ENCODE measurements at places on chromosomes 2 and 18. TPM values are rescaled to one million over a fixed set of nuclear protein-coding genes. Genes with fewer than 3 reads are reported as not detected.
A peak's percentile ranks its signal among the peaks of the same experiment; 100 is the strongest.

DNA sequence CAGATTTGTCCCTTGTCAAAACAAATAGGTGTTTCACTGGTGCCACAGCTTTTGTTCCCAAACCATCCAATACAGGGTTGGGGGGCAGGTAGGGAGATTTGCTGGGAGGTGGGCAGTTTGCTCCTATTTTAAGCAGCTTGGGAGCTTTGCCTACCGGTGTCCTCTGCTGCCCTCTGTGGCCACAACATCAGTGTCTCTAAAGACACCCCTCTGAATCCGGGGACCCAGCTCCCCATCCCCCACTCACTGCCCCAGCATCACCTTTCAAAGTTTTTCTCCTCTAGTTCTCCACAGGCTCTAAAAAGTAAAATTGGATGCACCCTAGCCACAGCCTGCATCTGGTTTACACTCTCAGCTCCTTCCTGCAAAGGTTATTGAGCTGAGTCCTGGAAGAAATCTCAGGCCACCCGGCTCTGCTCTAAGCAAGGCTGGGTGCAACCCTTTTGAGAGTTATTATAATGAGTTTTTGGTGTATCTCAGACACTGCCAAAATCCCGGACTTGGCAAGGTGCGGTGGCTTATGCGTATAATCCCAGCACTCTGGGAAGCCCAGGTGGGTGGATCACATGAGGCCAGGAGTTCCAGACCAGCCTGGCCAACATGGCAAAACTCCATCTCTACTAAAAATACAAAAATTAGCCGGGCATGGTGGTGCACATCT, 2.9 kb upstream of the EPAS1 start:
- DNase-seq, result no peak

GRCh38 chr2:61272421-61273070, 110.6 kb downstream of the C2orf74 start:
- peak; percentile 45 for DNase-seq

GRCh38 chr2:239300242-239300641, 100.6 kb downstream of the HDAC4 start:
- no peak for DNase-seq

- DNase-seq, result no peak
These were observed 1239.1 kb downstream of the LRP1B start for GRCh38 chr2:140891614-140892212.

DNA sequence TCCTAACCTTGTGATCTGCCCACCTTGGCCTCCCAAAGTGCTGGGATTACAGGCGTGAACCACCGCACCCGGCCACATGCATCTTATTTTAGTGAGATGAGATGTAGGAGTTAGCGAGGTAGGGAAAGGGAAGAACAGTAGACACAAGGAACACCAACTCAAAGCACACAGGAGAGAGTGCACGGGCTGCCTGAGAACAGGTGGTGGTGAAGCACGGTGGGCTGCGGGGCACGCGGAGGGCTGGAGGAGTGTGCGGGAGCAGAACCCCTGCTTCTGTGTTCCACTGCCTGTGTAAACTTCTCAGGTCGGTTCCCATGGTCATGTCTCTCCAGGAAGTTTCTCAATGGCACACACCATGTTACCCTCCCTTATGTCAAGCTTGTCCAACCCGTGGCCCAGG, 38.7 kb downstream of the PROC start:
- no peak for DNase-seq

OR6B2 gene
- total RNA-seq, result not detected
